Osteoblast (primary cell): ENCODE measurements at places on chromosomes 2 and 18. TPM values are rescaled to one million over a fixed set of nuclear protein-coding genes. Genes with fewer than 3 reads are reported as not detected.

DNA sequence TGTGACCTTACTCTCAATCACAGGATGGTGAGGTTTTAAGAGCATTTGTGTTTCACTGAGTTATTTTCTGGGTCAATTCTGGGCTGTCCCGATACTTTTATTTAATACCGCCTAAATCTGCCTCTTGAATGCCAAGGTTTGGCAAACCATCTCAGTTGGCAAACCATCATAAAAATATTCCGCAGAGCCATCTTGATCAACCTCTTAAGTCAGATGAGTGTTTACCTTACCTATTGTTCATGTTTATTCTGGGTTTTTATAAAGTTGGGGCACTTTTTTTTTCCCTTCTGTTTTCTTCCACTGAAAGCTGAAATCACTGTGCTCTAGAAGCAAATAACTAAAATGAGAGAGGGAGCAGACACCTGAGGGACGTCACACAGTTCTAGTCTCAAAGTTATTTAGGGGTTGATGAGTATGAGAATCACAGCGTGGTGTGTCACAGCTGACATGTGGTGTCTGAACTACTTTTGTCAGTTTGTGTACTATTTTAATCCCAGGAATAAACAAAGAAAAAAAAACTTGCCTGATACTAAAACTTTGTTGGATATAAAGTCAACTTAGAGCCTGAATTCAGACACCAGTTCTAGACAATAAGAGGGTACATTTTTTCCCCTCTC is 48.6 kb downstream of the ETAA1 start:
- no peaks in the 10 kb centered on the region for H3K36me3 ChIP-seq
- no peaks in the 10 kb centered on the region for H3K27me3 ChIP-seq
- no peak for DNase-seq
- no peak overlapping the region for H3K4me3 ChIP-seq
- H3K4me1 ChIP-seq = no peaks in the 10 kb centered on the region

DNA sequence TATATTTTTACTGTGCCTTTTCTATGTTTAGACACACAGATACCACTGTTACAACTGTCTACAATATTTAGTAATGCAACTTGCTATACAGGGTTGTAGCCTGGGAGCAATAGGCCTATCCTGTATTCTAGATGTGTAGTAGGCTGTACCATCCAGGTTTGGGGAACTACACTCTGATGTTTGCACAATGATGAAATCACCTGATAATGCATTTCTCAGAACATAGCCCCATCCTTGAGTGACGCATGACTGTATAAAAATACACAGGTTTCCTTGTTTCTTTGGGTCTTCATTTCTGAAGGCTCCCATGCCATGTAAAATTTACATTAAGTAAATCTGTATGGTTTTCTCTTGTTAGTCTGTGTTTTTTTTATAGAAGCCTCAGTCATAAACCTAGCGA is 270.9 kb upstream of the SKOR2 start:
- H3K4me3 ChIP-seq = no peak overlapping the region
- H3K4me1 ChIP-seq = no peaks in the 10 kb centered on the region
- no peak overlapping the region for H3K27ac ChIP-seq
- DNase-seq = no peak
- no peaks in the 10 kb centered on the region for H3K36me3 ChIP-seq

GRCh38 chr2:60984720-60985119 is 32.8 kb upstream of the PEX13 start:
- no peaks in the 10 kb centered on the region for H3K4me1 ChIP-seq
- H3K27ac ChIP-seq = no peak overlapping the region
- H3K27me3 ChIP-seq = no peaks in the 10 kb centered on the region
- H3K36me3 ChIP-seq = no peaks in the 10 kb centered on the region

DNA sequence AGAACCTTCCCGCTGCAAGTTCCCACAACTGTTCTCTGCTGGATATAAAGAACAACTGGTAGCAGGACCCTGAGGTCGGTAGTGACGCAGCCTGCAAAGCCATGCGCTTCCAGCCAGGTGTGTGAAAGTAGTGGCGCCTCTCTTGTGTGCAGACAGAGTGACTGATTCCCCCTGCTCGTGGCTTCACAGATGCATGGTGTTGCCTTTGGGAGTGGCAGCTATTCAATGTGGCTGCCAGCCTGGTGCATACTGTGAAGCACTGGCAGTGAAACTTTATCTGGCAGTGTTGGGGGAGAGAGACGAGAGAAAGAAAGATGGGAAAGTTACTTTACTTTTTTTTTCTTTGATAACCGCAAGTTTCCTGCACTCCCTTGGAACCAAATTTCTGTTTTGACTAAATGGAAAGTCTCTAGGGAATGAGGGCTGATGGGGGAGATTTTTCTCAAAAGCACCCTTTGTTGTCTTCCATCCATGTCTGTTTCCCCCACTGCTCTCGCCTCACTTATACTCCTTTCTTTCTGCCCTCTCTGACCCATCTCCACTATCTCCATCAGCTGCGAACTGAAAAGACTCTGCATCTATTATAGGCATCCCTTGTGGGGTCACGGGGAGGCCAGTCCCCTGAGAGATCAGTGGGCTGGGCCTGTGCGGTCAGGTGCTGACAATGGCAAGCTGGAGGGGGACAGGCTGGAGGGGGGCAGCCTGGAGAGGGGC is 90.0 kb upstream of the TNP1 start:
- no peak for DNase-seq
- no peak overlapping the region for H3K4me3 ChIP-seq
- no peaks in the 10 kb centered on the region for H3K36me3 ChIP-seq
- H3K27ac ChIP-seq = no peak overlapping the region
- H3K4me1 ChIP-seq = no peaks in the 10 kb centered on the region
- H3K27me3 ChIP-seq = no peaks in the 10 kb centered on the region

GRCh38 chr2:216283038-216283900 is 89.0 kb downstream of the MARCHF4 start:
- no peaks in the 10 kb centered on the region for H3K27me3 ChIP-seq
- peaks cover 22% of the 10 kb centered on the region for H3K4me1 ChIP-seq
- no peaks in the 10 kb centered on the region for H3K36me3 ChIP-seq
- no peak overlapping the region for H3K27ac ChIP-seq

DNA sequence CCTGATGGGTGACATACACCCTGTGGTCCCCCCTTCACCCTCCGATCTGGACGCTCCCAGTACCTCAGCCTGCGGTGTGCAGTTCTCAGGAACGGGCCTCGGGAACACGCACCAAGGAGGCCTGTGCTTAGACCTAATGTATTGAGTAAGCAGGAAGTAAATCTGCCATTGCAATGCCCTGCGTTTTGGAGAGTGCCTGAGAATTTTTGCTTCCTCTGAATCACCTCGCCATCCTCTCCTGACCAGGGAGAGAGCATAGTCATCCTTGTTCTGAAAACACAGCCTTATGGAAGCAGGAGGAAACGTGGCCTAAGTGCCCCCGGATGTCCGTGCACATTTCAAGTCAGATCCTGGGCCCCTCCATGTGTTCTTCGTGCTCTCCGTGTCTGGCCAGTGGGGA is 272.2 kb downstream of the NDUFA10 start:
- no peaks in the 10 kb centered on the region for H3K36me3 ChIP-seq
- H3K4me3 ChIP-seq = no peak overlapping the region
- H3K27ac ChIP-seq = no peak overlapping the region
- DNase-seq = no peak
- H3K27me3 ChIP-seq = no peaks in the 10 kb centered on the region

- DNase-seq = no peak
- peak overlapping the region; percentile 6 for H3K4me3 ChIP-seq
- H3K27me3 ChIP-seq = no peaks in the 10 kb centered on the region
- peaks cover 2% of the 10 kb centered on the region for H3K36me3 ChIP-seq
- H3K27ac ChIP-seq = peak overlapping the region; percentile 88
- peaks cover 45% of the 10 kb centered on the region for H3K4me1 ChIP-seq
Observed at GRCh38 chr2:62217421-62217820, 21.5 kb downstream of the B3GNT2 start.

DNA sequence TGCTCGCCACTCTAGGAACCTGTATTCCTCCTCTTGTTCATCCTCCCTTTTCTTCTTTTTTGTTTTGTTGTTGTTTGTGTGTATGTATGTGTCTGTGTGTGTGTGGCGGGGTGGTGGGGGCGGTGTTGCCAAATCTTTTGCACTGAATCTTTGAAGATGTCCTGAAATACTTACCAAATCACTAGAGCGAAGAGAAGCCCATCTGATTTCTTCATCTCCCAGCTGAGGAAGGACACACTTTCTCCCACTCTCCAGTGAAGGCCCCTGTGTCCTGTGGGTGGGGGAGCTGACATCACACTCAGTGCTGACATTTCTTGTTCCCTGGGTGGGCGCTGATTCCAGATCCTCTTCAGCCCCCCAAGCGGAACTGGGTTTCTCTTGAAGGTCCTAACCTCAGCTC is 74.5 kb downstream of the NEDD4L start:
- H3K27me3 ChIP-seq = peaks cover 15% of the 10 kb centered on the region
- H3K27ac ChIP-seq = no peak overlapping the region
- peaks cover 5% of the 10 kb centered on the region for H3K4me1 ChIP-seq

DNA sequence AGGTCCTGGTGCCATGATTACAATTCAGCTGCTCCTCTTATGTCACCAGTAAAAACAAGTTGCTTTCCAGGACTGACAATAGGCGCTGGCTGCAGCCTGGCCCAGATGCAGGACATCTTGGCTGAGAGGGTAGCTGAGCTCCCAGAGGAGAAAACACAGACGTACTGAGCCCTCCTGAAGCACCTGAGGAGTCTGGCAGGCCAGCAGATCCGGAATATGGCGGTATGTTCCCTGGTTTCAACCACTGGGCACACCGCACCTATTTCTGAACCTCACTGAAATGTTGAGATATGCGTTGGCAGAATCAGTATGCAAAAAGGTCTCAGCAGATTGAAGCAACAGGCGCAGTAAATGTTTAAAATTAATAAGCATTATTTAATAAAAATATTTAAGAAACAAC is 73.1 kb upstream of the BZW1 start:
- H3K27me3 ChIP-seq = no peaks in the 10 kb centered on the region
- peaks cover 27% of the 10 kb centered on the region for H3K4me1 ChIP-seq
- H3K36me3 ChIP-seq = no peaks in the 10 kb centered on the region
- no peak overlapping the region for H3K4me3 ChIP-seq

DNA sequence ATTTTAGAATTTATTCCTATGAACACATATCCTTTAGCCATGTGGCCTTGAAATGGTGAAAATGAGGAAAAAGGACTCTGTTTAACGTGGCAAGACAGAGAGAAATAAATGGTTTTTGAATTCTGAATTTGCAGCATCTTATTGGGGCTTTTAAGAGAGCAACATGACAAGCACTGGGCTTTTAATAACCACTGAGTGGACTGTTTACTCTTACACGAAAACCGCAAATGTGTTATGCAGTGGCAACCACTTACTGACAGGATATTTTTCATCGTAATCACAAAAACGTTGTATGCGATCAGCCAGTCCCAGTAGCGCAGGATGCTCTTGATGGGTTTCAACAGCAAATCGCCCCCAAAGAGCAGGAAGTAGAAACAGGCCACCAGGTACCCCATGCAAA is 226.6 kb downstream of the NAPG start:
- H3K36me3 ChIP-seq = no peaks in the 10 kb centered on the region
- H3K27me3 ChIP-seq = peaks cover 2% of the 10 kb centered on the region
- H3K4me3 ChIP-seq = no peak overlapping the region
- H3K27ac ChIP-seq = no peak overlapping the region
- DNase-seq = no peak

DNA sequence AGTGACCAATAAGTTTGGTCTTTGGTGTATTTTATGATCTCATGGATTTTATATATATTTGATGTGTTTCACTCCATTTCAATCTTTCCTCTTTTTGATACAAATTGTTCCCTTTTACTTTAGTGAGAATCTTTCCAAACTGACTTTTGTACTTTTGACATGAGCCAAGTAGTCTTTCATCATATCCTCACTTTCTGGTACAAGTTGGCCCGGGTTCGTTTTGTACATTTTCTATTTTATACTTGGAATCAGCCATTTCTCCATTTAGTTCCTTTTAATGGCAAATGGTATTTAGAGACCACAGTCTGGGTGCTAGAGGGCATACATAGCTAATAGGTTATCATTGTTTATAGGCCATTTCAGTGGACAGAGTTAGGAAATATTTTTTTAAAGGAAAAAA is 147.9 kb upstream of the MYO3B start:
- DNase-seq = no peak
- no peaks in the 10 kb centered on the region for H3K36me3 ChIP-seq
- H3K27ac ChIP-seq = no peak overlapping the region

- peak overlapping the region; percentile 77 for H3K27ac ChIP-seq
- H3K4me1 ChIP-seq = peaks cover 40% of the 10 kb centered on the region
- DNase-seq = no peak
Observed at GRCh38 chr18:44589693-44590355, 90.9 kb upstream of the SETBP1 start.

- no peak overlapping the region for H3K27ac ChIP-seq
- H3K4me1 ChIP-seq = no peaks in the 10 kb centered on the region
- DNase-seq = peak; percentile 62
- peaks cover 71% of the 10 kb centered on the region for H3K27me3 ChIP-seq
- no peak overlapping the region for H3K4me3 ChIP-seq
Observed at GRCh38 chr18:78981989-78982620, 2.5 kb downstream of the SALL3 start.

DNA sequence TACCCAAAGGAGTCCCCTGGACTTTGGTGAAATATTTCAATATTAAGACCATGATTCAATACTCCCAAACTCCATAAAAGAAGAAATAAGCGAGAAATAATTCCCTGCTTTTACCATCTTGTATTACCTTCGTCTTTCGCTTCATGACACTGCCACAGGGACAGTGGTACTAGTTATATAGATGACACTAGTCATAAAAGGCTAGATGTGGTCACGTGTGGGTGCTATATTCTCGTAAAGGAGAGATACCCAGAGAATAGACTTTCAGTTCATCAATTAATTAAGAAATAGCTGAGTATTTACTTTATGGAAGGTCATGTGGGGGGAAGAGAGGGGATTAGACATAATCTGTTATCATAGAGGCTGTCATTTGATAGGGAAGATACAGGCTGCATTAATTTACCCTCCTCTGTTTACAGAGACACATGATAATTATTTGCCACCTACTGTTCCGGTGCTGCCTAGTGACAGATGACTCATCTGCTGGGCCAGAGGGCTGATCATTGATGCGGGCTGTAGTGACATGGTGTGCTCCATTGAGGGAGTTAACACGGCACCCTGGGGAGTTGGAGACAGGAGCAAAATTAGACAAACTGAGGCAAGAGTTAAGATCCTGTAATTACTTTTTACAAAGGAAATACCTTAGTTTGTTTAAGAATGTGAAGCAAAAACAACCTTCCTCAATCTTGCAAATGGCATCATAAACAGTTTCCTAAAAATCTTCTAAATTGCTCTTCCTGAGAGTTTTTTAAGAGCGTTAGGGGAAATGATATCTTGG is 78.2 kb upstream of the ITGB6 start:
- no peak overlapping the region for H3K4me3 ChIP-seq
- DNase-seq = no peak
- H3K27ac ChIP-seq = peak overlapping the region; percentile 41
- peaks cover 58% of the 10 kb centered on the region for H3K36me3 ChIP-seq
- peaks cover 19% of the 10 kb centered on the region for H3K4me1 ChIP-seq

Gene SPP2
- not detected in 2 replicates for total RNA-seq

Gene FIGN
- total RNA-seq = 2.5 and 4.1 TPM in 2 replicates

Gene ACOXL
- total RNA-seq = not detected in 2 replicates

Gene AQP12A
- total RNA-seq = not detected in 2 replicates

Gene SCN9A
- 1.8 and 2.1 TPM in 2 replicates for total RNA-seq

Gene DHRS9
- total RNA-seq = not detected in 2 replicates
